ENCODE measurements at places on chromosomes 3 and 15. TPM values are rescaled to one million over a fixed set of nuclear protein-coding genes. Genes with fewer than 3 reads are reported as not detected.

GRCh38 chr3:115537669-115538068 lies 85.6 kb upstream of the GAP43 start:
- DNase-seq = no peak

GRCh38 chr15:47422881-47423665 lies 294.2 kb upstream of the SEMA6D start:
- DNase-seq = no peak

The MINDY2 gene
- polyA plus RNA-seq = 4.7 TPM

The PPCDC gene
- polyA plus RNA-seq = 19.9 TPM

- DNase-seq = no peak
Observed at GRCh38 chr3:22236490-22237270, 485.7 kb upstream of the ZNF385D start.

- no peak for DNase-seq
Observed at GRCh38 chr3:154152741-154153140, 31.6 kb downstream of the ARHGEF26 start.

DNA sequence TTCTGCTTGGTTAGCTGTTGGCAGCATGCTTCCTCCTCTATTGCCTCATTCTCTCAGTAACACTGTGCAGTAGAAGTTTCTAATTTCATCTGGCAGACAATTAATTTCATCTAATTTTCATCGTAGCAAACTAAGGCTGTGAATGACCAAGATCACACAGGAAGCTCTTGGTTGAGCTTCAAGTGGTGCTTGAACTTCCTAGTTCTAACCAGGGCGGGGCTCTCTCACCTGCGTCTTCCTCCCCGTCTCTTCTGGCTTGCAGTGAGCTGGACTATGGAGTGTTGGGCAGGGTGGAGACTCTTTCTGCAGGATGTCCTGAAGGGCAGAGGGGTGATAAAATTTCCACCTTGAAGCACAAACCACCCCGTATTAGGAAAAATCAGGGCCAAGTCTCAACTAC lies 2.0 kb upstream of the IL16 start:
- DNase-seq = no peak

The QRICH1 gene
- polyA plus RNA-seq = 47.9 TPM

The MAP1A gene
- 0.52 TPM for polyA plus RNA-seq

GRCh38 chr15:66278671-66279070 lies 14.7 kb upstream of the DIS3L start:
- no peak for DNase-seq

The SKOR1 gene
- polyA plus RNA-seq = 0.11 TPM

- no peak for DNase-seq
Observed at GRCh38 chr15:64858021-64858575, 16.4 kb downstream of the PLEKHO2 start.

DNA sequence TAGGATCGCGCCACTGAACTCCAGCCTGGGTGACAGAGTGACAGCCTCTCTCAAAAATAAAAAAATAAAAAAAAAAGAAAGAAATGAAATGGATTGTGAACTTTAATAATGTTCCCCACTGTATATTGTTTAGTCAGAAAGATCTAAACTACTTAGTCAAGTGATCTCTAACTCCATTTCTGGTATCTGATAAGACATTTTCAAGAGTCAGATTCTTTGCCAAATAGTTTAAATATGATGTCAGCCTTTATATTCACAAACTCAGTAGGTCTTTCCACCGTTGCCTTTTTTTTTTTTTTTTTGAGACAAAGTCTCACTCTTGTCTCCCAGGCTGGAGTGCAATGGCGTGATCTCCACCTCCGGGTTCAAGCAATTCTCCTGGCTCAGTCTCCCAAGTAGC lies 29.0 kb upstream of the OSBPL11 start:
- no peak for DNase-seq

The HPS3 gene
- 25.5 TPM for polyA plus RNA-seq

The CORO2B gene
- polyA plus RNA-seq = 1.8 TPM

DNA sequence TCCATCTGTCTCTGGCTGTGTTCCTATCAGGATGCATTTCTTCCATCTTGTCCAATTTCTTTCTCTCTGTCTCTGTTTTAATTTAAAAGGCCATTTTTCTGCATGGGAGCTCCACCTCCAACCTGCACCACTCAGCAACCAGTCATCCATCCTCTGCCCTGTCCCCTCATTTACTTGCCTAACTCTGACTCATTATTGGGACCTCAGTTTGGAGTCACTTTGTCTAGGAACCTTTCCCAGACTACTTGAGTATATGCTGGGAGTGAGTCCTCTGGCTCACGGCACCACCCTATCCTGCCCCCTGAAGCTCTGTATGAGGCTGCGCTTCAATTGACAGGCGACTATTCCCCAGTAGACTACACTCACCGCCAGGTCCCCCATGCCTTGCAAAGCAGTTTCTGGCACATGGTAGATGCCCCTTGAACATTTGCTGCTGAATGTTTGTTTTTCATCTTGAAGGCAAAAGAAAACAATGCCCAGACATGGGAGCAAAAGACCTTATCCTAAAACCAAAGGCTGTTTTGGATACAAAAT lies 513.3 kb upstream of the CFAP20DC start:
- no peak for DNase-seq

DNA sequence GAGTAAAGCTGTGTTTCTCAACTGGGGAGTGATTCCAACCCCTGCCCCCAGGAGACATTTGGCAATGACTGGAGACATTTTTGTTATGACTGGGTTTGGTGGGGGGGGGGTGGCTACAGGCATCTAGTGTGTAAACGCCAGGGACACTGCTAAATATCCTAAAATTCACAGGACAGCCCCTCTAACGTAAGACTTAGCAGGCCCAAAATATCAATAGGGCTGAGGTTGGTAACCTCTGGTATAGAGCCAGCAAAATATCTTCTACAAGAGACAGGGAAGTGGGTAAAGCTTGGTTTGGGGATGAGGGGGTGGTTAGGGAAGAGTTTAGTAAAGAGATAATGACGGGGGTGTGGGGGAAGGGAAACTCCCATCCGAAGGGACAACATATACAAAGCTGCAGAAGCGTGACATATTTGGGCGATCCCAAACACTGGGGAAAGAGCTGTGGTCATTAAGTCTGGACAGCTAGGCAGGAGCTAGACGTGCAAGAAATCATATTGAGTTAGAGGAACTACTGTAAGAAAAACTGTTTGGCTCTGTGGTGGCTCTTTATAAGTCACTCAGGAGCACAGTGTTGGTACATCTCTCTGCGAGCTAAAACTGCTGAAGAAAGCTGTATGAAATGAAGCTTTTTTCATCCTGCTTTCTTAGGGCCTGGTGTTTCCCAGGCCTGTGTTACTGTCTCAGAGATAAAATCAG lies 697 bp upstream of the TRIM69 start:
- no peak for DNase-seq

DNA sequence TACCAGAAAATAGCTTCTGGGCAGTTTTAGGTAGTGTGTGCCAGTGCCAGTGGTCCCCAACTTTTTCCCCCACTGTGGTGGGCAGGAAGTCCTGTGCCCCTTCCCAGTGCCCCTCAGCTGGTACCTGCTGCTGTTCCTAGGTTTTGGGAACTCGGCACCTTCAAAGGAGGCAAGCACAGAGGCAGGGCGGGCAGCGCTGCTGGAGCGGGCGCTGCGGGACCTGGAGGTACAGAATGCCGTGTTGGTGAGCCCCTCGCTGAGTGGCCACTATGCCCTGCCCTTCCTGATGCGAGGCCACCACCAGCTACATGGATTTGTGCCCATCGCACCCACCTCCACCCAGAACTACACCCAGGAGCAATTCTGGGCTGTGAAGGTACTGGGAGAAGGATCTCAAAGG lies 3.1 kb upstream of the ACY1 start:
- no peak for DNase-seq

The GP9 gene
- not detected for polyA plus RNA-seq

DNA sequence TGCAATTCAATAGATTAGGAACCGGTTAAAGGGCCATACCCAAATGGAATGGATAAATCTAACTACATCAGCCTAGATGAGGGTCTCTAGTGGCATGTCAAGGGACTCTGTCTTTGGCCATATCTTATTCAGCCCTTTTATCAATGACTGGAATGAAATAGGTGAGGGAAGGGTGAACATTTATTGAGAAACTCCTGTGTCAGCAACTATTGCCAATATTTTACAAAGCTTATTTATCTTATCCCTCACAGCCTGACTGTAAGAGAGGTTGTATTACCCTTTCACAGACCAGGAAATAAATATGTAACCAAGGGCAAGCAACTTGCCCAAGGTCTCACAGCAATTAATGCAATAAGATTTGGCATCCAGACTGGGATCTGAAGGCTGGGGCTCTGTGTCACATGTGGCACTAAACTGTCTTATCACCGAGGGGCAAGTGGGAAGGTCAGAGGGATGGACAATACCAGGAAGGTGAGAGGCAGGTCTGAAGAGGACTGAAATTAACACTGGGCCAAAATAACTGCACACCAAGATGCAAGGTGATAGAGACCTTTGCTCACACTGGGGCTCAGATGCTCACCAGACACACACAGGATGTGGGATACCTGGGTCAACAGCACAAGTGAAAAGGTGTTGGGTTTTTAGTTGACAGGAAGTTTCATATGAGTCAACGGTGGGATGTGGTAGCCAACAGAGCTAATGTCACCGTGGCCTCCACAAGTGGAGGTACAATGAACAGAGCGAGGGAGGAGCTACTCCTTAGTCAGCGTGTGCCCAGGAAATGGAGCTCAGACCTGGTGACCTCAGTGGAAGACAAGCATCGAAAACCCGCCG lies 261.3 kb downstream of the RPLP1 start:
- DNase-seq = no peak

- DNase-seq = no peak
Observed at GRCh38 chr3:179250803-179251476, at the start of gene KCNMB3. KCNMB3 (minus strand) TSS chr3:179251114; CDS start chr3:179250990, 124 bp downstream.

- DNase-seq = no peak
Observed at GRCh38 chr3:39292961-39293360, 13.1 kb upstream of the CX3CR1 start.

GRCh38 chr3:45218578-45219390 lies 7.3 kb downstream of the TMEM158 start:
- no peak for DNase-seq

- DNase-seq = no peak
Observed at GRCh38 chr3:190616637-190617036, 102.8 kb downstream of the IL1RAP start.

Data from A549 (cell line).